ENCODE measurements at places on chromosomes 4 and X.
A peak's percentile ranks its signal among the peaks of the same experiment; 100 is the strongest.

- DNase-seq, result no peak
These were observed 27.4 kb upstream of the PLAC1 start for GRCh38 chrX:134685668-134686067.

GRCh38 chrX:150155436-150156035 lies 207.6 kb upstream of the MAMLD1 start:
- peak; percentile 26 for DNase-seq

DNA sequence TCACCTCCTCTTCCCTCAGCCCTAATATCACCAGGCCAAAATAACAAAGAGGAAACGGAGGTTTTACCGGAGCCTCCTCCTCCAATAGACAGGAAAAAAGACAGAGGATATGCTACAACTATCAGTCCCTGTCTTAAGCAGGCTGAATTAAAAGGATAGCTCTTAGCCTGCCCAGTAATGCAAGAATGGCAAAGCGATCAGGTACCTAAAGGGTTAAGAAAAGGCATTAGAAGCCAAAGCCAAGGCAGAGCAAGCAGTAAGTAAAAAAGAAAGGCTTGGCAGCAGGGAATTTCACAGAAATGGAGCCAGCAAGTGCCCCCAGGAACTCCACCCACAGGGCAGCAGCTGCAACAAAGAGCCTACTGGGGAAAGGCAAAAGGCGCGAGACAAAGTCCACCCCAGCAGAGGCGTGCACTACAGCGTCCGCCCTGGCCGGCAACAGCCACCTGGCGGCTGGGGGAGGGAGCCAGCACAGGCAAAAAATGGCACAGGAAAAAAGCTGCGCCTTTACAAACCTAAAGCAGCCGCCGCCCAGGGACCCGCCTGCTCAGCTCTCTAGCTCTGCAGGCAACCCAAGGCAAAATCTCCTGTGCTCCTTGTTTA lies 220.6 kb upstream of the ZC4H2 start:
- DNase-seq, result peak; percentile 38

GRCh38 chr4:183986971-183987946 lies 82.2 kb downstream of the STOX2 start:
- DNase-seq, result no peak

DNA sequence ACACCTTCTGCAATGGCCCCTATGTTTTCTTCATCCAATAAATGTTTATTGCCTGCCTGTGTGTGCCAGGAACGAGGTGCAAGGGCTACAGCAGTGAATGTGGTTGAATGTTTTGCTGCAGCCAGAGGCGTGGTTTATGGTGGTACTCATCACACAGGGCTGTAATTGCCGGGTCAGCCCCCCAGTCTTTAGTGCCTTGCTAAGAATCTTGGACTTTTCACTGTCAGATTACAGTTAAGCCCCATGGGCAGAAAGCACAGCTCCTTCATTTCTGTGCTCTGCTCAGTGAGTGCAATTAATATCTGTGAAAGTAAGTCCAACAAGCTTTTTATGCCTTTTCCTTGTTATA lies 67.8 kb downstream of the TAPT1 start:
- DNase-seq, result peak; percentile 52

GRCh38 chrX:118423558-118423957 lies 72.1 kb upstream of the DOCK11 start:
- DNase-seq, result no peak

DNA sequence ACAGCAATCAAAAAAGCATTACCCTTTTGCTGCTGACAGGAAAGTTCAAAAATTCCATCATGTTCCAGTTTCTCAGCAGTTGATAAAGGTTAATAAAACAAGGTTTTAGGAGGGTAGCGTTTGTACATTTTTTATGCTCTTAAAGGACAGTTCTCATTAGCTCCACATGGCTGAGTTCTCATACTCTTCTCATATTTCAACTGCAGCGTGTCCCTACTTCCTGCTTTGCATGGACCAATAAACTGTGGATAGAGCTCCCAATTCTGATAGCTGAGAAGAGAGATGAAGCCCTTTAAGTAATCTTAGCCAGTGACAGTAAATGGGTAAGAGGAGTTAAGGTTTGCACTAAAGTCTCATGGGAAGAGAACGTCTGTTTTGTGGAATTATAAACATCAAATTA lies 53.5 kb downstream of the SPANXA2 start:
- DNase-seq, result no peak

Data from LoVo (cell line).